Muscle of leg (tissue), 16 donors: ENCODE measurements at places on chromosomes 1 and 21. TPM values are rescaled to one million over a fixed set of nuclear protein-coding genes. Genes with fewer than 3 reads are reported as not detected.

MATN1 gene
- 0.88 TPM for polyA plus RNA-seq

AMY1A gene
- not detected for polyA plus RNA-seq

FCRL3 gene
- not detected for polyA plus RNA-seq

PLD5 gene
- polyA plus RNA-seq = 1.2 TPM

SLAMF6 gene
- polyA plus RNA-seq = 0.15 TPM

PPIAL4G gene
- not detected for polyA plus RNA-seq

C1orf216 gene
- 9.3 TPM for polyA plus RNA-seq

KIF14 gene
- polyA plus RNA-seq = 4.0 TPM

TBX19 gene
- 1.9 TPM for polyA plus RNA-seq

EXOC8 gene
- polyA plus RNA-seq = 6.9 TPM

RUSC1 gene
- polyA plus RNA-seq = 26.2 TPM

AK5 gene
- 9.9 TPM for polyA plus RNA-seq

S100A5 gene
- not detected for polyA plus RNA-seq

NHLH1 gene
- 0.72 TPM for polyA plus RNA-seq

GJA5 gene
- polyA plus RNA-seq = 26.4 TPM

SSBP3 gene
- polyA plus RNA-seq = 55.0 TPM

MFAP2 gene
- 115 TPM for polyA plus RNA-seq

TMEM51 gene
- 8.3 TPM for polyA plus RNA-seq

AMPD1 gene
- polyA plus RNA-seq = 81.6 TPM

PRMT6 gene
- polyA plus RNA-seq = 20.6 TPM

RCAN3 gene
- 1.5 TPM for polyA plus RNA-seq

NLRP3 gene
- 1.6 TPM for polyA plus RNA-seq

UBL4B gene
- polyA plus RNA-seq = not detected

INAVA gene
- 3.3 TPM for polyA plus RNA-seq

CASQ2 gene
- polyA plus RNA-seq = 396 TPM

TMEM52 gene
- 84.8 TPM for polyA plus RNA-seq

LRRC53 gene
- polyA plus RNA-seq = not detected

CDC20 gene
- 28.3 TPM for polyA plus RNA-seq

SLC66A1 gene
- 12.9 TPM for polyA plus RNA-seq

BSND gene
- not detected for polyA plus RNA-seq

VASH2 gene
- 49.8 TPM for polyA plus RNA-seq

ALG14 gene
- 7.1 TPM for polyA plus RNA-seq
